ENCODE measurements at places on chromosomes 6 and 20.

DNA sequence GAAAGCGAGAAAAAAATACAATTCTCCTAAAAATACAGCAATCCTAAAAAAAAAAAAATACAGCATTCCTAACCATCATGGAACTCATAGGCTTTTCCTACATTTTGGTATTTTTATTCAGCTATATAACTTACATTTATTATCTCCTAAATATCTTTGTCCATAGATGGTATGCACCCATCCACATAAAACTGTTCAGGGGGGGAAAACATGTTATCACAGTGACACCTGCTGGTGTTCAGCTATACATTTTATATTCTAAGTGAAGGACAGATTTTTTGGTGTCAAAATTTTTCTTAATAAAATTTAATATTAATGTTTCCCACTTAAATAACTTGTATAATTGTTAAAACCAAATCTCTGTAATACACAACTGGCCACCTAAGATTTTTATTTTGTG is 58.0 kb downstream of the BLOC1S5 start:
- DNase-seq: no peak

- no peak for DNase-seq
Measured at GRCh38 chr6:68880050-68880813, 245.2 kb downstream of the ADGRB3 start.

GRCh38 chr6:38587766-38588362 is 51.9 kb downstream of the BTBD9 start:
- DNase-seq: no peak

GRCh38 chr6:154715446-154715845 is 17.8 kb upstream of the SCAF8 start:
- DNase-seq: no peak

DNA sequence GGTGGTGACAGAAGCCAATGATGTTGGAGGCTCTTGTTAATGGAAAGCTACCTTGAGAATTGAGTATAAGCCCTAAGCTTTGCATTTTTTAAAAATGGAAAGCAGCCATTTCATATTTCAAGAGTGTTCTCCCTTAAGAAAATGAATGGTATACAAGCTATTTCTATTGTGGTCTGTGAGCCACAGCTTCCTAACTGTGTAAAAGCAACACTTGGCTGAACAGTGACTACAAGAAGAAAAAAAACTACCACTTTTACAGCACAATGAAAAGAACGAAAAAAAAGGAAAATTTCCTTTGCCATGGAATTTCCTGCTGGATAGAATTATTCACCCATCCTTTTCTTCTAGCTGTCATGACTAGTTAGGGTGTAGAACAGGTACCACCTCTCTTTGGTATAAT is 397.1 kb upstream of the BTBD3 start:
- no peak for DNase-seq

Measured in NCI-H1105 (cell line).